ENCODE measurements at places on chromosomes 1 and 21.

DNA sequence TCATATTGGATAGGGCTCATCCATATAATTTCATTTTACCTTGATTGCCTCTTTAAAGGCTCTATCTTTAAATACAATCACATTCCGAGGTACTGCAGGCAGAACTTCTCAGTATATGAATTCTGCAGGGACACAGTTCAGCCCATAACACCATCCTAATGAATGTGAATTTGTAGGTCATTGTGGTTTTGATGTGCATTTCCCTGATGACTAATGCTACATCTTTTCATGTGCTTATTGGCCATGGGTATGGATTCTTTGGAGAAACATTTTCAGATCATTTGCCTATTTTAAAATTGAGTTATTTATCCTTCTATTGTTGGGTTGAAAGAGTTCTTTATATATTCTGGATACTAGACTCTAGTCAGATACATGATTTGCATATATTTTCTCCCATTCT lies 9.6 kb upstream of the RPS6KC1 start:
- DNase-seq = no peak

GRCh38 chr1:19239876-19240275 lies 11.4 kb downstream of the EMC1 start:
- no peak for DNase-seq

GRCh38 chr21:46562964-46563607 lies 41.8 kb downstream of the S100B start:
- no peak for DNase-seq

DNA sequence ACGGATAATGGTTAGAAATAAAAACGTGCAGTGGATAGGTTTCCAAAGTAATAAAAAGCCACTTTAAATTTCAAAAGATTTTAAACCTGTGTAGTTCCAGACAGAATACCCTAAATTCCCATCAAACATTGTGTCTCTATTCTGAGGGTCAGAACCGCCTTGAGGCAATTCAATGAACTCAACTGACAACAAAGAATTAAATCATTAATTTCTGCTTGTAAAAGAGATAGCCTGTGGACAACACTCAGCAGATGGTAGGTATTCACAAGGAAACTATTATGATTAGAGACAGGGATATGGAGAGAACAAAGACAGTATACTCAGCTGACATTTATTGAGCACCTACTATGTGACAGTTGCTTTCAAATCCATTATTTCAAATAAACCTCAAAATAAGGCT lies 35.1 kb upstream of the JUN start:
- DNase-seq = no peak

- no peak for DNase-seq
Measured at GRCh38 chr1:177830531-177831135, 139.2 kb downstream of the SEC16B start.

GRCh38 chr1:175797576-175797975 lies 54.2 kb upstream of the TNR start:
- DNase-seq = no peak

GRCh38 chr1:3590139-3590763 lies 21.1 kb downstream of the MEGF6 start:
- DNase-seq = no peak

DNA sequence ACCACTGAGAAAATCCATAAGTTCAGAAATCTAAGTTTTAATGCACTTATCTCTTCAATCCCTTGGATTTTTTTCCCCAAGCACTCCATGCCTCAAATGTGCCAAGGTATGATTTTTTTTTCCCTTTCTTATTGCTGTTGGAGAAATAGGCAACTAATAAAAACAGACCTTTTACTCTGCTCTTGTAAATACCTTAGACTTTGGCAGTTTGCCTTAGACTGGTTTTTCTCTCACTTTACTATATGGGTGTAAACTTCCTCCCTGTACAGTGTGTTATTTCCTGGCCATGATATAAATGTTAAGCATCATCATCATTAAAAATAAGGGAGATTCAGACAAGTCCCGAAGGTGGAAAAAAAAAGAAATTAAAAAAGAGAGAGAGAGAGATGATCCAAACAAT lies 65.7 kb downstream of the LRRC8C start:
- no peak for DNase-seq

DNA sequence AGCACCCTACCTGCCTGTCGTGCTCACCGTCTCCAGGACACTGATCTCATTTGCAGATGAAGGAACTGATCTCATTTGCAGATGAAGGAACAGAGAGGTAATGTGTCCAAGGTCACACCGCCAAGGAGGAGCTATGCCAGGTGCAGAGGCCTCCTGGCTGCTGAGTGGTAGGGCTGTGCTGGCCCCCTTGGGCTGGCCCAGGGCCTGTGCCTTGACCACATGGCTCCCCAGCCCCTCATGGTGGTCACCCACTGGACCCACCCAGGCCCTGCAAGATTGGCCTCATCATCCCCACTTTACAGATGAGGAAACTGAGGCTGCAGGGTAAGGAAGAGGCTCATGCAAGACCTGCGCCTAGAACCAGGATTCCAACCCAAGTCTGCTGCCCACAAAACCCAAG lies 628.3 kb downstream of the MATN1 start:
- no peak for DNase-seq

DNA sequence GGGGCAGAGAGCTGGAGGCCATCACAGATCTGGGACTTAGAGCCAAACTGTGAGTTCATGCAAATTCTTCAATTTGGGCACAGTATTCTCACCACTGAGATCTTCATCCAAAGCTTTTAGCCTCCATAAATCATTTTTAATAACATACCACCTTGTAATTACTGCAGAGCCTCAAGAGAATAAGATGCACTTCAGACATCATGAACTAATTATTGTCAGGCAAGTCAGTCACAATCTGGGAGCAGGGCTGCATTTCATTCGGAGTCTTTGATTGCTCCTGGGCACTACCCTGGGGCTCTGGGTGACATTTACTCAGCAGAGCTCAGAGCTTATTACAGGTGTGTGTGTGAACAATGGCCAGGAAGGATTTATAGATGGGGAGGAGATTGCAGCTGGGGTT lies 623.7 kb downstream of the PTPRU start:
- no peak for DNase-seq

DNA sequence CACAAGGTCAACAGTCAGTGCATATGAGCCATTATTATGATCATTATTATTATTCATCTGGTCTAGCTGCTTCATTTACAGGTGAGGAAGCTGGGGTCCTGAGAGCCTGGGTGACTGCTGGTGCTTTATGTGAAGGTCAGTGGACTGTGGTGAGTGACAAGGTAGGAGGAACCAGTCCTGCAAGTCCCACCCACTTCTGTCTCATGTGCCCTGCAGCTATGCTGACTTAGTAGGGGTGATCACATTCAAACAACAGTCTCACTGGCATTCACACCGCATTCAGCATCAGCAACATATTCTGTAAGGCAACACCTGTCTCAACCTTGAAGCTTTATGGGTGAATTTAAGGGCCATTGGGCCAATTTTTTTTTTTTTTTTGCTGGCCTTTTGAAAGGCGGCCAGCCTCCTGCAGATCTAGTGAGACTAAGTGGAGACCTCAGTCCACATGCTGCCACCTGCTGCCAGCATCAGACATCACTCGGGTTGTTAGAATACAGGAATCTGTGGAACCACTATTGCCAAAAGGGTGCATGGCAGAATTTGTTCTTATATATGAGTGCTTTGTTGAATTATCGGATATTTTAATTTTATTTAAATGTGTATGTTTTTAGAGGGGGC lies 59.9 kb upstream of the CACNA1E start:
- no peak for DNase-seq

DNA sequence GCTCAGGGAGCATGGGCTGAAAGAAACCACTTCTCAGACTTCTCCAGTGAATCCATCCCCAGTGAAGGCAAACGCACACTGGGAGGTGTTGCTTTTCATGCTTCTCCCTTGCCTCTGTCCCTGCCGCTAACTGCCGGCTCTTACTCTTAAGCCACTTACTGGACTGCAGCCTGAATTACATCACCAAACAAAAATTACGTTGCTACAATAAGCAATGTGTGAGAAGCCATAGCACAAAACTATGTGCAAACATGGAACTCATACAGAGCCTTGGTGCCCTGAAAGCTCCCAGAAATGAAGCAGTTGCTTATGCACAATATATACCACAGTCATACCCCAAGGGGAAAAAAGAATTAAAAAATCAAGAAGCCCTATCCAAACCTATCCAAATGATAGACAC lies 375.2 kb downstream of the KCNH1 start:
- no peak for DNase-seq

DNA sequence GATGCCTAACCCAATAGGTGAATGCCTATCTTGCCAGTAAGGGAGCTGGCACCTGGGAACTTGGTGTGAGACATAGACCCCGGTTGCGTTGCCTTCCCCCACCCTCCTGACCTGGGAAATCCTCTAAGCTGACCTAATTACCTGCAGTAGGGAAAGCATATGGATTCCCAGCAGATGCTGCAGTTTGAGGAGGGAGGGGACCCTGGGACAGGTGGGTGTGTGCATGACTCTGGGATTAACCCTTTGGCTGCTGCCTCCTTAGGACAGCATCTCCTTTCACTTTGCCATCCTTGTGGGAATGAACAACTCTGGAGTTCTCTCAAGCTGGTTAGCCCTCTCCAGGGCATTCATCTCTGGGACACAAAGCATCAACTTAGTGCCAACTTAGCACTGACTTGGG lies 16.4 kb upstream of the NFASC start:
- DNase-seq = no peak

DNA sequence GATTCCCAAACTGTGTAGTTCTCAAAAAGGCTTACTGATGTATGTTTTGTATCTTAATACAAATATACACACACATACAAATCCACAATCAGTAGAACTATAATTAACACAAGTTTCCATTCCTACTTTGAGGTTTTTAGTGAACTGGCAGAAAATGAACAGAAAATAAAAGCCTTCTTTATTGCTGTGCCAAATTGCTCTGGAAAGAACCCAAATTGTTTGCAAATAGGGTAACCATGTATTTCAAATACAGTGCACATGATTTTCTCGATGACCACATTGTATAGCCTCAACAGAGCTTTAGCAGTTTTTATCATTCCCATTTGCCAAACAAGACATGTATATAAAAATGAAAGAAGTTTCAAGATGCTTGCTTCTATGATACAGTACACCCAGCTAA lies 173.3 kb downstream of the COL24A1 start:
- DNase-seq = no peak

DNA sequence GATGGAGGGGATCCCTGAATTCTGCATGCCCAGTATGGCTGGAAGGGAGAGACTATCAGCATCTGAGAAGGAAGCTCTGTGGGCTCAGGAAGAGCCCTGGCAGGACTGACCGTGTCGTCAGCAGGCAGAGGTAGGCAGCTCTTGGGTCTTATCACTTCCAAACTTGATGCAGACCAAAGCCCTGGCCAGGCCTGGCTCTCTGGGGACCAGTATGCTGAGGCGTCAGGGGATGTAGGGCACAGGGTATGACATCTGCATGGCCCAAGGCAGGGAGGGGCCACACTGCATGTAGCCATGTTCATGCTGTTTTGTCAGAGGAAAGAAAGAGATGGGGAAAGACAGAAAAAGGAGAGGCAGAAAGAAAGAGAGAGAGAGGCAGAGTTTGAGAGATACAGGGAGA lies 6.3 kb downstream of the FGR start:
- DNase-seq = no peak

DNA sequence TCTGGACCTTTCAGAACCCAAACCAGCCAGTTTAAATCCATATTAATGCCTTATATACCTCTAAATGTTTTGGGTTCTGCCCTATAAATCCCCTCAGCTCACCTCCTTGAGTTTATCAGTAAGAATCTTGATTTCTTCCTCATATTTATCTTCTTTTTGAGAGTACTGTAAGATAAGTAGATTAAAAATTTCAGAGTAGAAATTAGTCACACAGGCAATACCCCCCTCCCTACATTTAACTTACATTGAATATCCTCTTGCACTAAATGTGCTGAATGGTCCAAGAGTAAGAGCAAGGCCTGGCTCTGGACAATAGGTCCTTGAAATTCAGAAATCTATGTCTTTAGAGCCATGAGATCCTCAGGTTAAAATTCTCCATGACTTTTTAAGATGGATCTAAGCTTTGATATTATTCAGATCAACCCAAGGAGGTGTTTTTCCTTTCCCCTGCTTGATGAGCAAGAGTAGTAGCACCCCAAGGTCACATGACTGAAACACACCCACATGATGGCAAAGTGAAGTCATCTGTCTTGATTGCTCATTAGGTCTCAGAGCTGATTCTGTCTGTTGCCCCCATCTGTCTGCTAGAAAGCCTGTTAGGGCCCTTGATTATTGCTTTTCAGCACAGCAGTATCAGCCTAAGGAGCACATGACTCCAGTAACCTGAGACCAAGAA lies 15.8 kb upstream of the NUP210L start:
- no peak for DNase-seq

GRCh38 chr1:156663178-156663577 lies 14.0 kb downstream of the NES start:
- DNase-seq = peak; percentile 82

DNA sequence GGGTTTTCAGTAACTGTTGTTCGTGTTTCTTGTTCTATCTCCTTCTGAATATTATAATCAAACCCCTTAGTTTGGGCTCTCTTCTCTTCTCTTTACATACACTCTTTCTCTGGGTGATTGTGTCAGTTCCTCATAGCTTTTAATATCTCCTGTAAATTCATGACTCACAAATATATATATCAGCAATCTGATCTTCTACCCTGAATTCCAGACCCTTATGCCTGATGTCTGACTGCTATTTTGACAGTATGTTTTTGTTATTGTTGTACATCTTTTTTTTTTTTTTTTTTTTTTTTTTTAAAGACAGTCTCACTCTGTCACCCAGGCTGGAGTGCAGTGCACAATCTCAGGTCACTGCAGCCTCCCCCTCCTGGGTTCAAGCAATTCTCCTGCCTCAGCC lies 70.8 kb upstream of the MPC2 start:
- DNase-seq = no peak

GRCh38 chr1:160776178-160776577 lies 19.8 kb upstream of the LY9 start:
- DNase-seq = no peak

- no peak for DNase-seq
Measured at GRCh38 chr1:51649593-51650091, 32.8 kb downstream of the OSBPL9 start.

GRCh38 chr1:214901718-214902117 lies 180.8 kb upstream of the KCNK2 start:
- no peak for DNase-seq

DNA sequence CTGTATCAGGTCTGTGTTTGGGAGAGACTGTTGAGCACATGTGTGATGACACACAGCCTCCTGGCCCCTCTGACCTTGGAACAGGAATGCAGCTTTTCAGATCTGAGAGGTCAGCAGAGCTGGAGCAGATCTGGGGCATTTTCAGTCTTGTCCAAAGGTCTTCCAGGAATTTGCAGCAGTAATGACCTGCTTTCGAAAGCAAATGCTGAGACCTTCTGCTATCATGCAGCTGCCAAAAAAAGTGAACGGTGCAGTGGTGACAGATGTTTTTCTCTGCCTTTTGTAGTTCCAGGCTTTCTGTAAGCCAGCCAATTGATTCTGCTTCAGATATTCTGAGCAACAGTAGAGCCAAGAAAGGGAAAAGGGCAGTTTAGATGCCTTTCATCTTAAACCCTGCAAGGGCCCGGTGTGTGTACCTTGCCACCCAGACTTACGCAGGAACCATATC lies 137.8 kb upstream of the COA6 start:
- DNase-seq = no peak
